ENCODE measurements at places on chromosomes 1 and 21.

DNA sequence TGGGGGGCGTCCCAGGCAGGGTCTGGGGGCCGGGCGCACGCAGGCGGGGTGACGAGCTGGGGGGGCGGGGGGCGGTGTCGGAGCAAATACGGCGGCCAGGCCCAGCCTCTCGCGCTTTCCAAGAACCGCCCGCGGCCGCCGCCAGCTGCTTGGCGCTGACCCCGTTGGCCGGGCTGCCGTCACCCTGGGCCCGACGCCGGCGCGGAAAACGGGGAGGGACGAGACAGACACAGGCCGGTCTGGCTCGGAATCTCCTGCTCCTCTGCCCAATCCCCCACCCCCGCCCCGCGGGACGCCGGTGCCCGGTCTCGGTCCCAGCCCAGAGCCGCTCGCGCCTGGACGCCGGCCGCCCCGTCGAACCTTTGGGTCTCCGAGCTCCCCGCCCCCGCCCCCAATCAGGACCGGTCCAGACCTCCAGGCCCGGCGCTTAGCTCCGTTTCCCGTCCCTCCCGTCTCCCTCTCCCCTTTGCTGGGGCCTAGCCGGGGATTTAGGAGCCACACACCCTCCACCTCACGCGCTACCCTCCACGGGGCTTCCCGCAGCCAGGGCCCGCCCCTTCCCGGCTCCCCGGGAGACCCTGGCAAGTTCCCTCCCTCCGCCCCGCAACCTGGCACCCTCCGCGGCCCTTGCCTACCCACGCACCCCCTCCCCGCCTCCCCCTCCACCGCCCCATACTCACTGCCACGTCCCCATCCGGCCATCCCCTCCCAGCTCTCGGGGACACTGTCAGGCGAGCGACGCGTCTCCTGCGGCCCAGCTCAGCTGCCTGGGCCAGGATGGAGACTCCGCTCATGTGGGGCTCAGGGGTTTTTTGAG, 800 bp upstream of the MMP23B start:
- DNase-seq: no peak

GRCh38 chr1:33468011-33468410, 4.4 kb upstream of the ZSCAN20 start:
- DNase-seq: no peak

DNA sequence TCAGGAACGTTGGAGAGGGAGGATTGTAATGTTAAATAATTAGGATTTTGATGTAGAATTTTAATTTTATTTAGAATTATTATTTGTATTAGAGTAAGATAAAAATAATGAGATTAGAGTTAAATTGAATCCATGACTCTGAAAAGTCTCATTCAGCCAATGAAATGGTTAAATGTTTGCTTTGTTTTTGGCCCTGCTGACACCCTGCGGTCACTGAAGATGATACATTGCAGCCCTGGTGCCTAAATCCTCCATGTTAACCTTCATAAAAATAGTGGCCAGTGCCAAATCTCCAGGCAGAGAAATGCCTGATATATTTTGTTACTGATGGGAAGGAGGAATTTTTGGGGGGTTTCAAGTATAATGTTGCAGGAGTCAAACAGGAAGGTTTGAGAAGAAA, 27.3 kb upstream of the RLF start:
- no peak for DNase-seq

- DNase-seq: no peak
Observed at GRCh38 chr1:114428083-114428754, 82.8 kb downstream of the TRIM33 start.

DNA sequence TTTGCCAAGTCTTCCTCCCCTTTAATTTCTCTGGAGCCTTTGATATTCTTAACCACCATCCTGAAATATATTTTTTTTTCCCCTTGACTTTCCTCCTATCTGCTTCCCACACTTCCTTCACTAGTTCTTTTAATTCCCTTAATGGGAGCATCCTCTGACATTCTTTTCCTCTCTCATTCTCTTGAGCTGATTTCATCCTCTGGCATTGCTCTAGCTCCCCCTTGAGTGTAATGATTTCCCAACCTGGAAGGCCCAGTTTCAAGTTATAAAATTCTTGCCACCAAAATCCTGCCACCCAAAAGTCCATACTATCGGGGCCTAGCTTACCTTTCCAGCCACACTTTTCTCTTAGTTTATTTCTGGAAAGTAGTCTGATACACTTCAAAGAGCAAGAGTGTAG, 39.5 kb upstream of the UBE2U start:
- DNase-seq: peak; percentile 32

DNA sequence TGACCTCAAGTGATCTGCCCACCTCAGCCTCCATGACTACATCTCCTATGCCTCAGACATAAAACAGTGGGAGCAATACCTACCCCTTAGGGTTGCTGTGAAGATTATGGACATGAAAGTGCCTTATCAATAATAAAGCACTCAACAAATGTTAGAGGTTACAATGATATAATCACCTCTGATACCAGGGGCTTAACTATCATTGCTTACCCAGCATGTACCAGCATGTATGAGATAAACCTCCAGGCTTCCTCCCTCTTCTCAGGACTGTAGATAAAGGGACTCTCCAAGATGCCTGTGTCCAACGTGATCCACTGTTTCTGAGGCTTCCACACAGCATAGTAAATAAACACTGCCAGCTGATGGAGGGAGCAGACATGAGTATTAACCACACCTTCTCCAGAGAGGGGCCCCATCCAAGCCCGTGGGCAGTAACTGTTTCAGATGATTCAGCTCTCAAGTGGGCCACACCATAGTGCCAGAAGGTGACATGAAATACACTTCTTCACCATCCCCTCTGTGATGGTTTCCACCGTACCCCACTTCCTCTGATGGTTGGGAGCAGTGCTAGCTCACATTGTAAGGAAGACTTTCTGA, 26.2 kb downstream of the RHBDL2 start:
- DNase-seq: no peak

DNA sequence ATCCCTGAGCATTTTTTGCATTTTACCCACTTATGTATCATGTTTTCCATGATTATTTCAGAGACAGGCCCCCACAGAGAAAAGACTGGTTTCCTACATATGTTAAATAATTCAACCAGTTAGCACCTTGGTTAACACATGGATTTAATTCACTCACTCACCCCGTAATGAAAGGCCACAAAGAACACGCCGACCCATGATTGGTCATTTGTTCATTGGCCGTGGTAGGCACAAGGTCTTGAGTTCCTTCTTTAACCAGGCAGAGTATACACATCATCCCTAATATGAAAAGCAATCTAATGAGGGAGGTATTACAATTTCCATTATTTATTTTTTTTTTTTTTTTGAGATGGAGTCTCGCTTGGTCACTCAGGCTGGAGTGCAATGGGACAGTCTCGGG, 50.6 kb downstream of the RPS6KA1 start:
- DNase-seq: no peak

DNA sequence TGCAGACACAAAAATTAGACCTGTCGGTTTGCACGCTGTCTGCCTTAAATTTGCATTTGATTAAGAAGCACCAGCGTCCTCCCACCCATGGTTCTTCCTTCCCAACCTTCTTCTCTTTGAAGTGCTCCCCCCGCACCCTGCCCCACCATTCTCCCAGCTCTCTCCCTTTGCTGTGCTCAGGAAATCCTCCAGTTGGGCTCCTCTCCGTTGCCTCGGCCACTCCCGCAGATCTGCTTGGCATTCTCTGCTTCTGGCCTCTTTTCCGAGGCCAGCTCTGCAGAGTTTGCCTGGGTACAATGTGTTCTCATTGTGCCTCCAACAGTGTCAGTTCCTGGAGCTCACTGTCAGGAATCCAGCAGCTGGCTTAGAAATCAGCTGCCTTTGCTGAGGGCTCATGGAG, 126.1 kb downstream of the NAV1 start:
- no peak for DNase-seq

DNA sequence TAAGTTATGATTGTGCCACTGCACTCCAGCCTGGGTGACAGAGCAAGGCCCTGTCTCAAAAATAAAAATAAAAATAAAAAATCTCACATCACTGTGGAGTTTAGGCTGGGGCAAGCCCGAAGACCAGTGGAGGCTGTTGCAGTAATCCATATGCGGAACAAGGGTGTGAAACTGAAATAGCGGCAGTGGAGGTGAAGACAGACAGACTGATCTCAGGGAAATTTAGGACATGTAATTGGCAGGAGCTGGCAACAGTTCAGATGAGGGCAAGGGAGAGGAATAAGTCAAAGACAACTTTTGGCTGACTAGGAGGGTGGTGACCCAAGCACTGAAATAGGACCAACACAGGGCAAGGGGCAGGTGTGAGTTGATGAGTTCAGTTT, 8.4 kb downstream of the ARMH1 start:
- DNase-seq: no peak

All from HT1080 (cell line).